ENCODE measurements at places on chromosomes 11 and 22.

- DNase-seq, result no peak
Measured at GRCh38 chr11:100316952-100317351, 370.1 kb upstream of the ARHGAP42 start.

DNA sequence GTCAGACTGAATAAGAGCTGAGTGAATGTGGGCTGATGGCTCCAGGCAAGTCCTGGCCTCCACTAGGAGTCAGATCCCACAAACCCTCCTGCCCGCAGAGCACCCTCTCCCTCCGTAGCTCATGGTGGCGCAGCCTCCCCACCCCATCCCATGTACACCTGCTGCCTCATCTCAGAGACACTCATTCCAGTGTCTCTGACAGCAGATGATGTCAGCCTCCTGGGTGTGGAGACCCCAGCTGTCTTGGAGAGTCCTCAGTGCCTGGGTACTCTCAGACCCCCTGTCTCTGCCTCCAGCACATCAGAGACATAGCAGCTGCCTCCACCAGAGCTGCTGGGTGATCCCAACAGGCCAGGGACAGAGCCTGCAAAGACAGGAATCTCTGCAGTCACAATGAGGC lies 9.5 kb downstream of the IGLL5 start:
- no peak for DNase-seq

- no peak for DNase-seq
Measured at GRCh38 chr22:49482811-49483210, 344.9 kb downstream of the BRD1 start.

- DNase-seq, result no peak
Measured at GRCh38 chr11:84339796-84340195, 1053.6 kb upstream of the CCDC90B start.

DNA sequence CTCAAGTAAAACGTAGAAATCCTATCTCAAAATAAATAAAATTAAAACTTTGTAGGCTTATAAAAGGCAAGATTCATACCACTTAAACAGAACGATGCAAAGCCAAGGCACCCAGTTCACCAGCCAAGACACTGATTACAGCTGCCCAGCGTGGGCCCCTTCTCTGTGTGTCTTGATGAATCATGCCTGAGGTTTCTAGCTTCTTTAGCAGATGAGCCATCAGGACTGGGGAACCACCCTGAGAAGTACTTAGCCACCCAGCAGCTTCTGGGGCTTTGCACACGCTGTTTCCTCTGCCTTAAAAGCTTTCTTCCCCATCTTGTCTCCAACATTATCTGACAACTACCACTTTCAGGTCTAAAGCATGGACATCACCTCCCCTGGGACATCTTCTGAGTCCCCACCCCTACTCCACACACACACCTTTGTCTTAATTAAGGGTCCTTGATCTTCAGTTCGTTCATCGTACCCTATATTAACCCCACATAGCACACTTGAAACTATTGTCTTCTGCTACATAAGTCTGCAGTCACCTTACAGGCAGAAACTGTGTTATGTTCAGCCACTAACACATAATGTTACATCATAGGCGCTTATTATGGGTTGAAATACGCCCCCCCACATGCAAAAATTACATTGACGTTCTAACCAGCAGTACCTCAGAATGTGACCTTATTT lies 8.7 kb upstream of the LAYN start:
- no peak for DNase-seq

GRCh38 chr22:19402642-19403191 lies 28.8 kb downstream of the HIRA start:
- no peak for DNase-seq

DNA sequence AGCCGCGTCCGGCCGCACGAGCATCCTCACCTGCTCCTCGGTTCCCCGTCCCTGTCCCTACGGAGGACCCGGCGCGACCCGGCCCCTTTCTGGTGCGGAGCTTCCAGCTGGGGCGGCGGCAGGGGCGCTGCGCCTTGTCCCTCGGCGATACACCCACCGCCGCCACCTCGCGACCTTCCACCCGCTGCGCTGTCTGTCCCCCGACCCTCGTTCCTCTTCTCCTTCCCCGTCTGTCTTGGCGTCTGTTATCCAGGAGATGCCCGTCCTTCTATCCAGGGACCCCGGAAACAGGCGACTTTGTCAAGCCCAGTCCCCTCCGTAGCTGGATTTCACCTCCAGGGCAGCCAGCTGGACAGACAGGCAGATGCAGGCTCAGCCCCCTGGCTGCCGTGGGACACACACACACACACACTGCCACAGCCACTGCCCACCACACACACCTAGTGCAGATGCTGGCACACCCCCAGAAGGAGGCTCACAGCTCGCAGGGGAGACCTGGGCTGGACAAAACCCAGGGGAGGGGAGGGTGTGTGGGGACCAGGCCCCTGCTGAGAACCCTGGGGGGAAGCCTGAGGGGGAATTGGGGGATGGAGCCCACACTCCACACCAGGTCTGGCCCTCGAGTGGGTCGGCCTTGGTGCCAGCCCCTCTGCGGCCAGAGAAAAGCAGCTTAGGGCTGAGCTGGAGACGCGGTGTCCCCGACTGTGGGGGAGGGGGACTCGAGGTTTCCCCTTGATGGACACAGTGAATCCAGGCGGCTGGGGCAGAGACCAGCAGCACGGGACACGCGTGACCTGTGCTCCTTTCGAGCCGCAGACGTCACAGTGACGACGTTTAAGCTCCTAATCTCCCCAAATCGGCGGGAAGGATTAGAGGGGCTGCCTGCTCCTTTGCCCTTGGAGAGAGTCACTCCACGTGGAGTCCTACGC lies 788 bp downstream of the DRD4 start:
- DNase-seq, result no peak

DNA sequence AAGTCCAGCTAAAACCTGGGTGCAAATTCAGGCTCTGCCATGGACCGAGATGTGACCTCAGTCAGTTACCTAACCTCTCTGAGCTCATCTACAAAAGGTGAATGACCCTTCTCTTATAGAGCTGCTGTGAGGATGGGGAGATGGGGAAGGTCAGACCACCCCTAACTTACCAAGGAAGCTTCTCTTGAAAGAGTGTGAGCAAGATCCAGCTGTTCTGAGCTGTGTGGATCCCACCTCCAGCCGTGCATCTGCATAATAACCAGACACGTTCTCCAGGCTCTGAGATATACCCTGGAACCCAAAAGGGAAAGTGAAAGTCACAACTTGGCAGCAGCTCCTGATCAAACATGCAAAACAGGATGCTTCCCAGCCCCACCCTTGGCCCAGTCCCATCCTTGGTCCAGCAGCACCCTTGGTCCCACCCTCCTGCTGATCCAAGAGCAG lies at the start of gene APOL3:
APOL3 (minus strand) TSS at position 257 of the 444 bp plus-strand sequence. CDS start 11,700 bp downstream, outside the sequence.
- DNase-seq, result peak; percentile 85

DNA sequence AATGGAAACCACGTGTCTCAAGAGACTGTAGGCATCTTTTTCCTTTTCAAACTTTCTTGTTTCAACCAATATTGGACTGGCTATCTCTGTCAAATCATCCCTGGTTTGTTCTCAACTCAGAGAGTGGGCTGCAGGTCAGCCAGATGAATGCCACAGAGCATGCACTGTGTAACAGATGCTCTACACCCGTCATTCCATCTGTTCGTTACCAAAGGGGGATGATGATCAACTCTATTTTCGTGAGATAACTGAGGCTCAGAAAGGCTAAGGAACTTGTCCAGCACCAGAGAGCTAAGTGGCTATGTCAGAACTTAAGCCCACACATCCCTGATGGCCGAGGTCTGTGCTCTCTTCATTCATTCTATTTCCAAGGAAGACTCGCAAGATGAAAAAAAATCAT lies 42.1 kb downstream of the SLC1A2 start:
- no peak for DNase-seq

DNA sequence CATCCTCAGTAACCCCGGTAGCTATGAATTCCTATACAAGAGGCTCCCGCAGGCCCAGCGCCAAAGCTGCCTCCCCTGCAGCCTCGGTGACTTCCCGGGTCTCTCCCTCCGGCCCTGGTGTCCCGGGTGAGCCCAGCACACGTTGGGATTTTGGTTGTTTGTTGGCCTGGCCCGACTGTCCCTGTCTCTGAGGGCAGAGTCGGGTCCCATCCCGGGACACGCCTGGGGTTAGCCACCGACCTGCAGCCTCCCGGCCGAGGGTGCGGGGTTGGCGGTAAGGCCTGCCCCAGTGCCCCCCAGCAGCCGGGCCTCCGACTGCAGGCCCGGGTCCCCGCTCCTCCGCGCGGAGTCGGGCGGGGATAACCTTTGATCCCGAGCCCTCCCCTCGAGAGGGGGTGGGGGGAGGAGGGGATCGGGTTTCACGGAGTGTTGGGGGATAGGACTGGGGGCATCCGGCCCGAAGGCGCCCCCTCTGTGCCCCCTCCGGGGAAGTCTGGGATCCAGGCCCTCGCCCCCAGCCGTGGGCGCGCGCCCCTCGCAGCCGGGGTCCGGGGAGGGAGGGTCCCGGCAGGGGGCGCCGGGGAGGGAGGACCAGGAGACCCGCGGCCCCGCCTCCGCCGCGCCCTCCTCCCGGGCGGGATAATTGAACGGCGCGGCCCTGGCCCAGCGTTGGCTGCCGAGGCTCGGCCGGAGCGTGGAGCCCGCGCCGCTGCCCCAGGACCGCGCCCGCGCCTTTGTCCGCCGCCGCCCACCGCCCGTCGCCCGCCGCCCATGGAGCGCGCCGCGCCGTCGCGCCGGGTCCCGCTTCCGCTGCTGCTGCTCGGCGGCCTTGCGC lies at the start of gene FBLN1:
FBLN1 (plus strand) TSS at position 669 of the 835 bp plus-strand sequence; CDS start at position 772, 103 bp downstream.
- no peak for DNase-seq

DNA sequence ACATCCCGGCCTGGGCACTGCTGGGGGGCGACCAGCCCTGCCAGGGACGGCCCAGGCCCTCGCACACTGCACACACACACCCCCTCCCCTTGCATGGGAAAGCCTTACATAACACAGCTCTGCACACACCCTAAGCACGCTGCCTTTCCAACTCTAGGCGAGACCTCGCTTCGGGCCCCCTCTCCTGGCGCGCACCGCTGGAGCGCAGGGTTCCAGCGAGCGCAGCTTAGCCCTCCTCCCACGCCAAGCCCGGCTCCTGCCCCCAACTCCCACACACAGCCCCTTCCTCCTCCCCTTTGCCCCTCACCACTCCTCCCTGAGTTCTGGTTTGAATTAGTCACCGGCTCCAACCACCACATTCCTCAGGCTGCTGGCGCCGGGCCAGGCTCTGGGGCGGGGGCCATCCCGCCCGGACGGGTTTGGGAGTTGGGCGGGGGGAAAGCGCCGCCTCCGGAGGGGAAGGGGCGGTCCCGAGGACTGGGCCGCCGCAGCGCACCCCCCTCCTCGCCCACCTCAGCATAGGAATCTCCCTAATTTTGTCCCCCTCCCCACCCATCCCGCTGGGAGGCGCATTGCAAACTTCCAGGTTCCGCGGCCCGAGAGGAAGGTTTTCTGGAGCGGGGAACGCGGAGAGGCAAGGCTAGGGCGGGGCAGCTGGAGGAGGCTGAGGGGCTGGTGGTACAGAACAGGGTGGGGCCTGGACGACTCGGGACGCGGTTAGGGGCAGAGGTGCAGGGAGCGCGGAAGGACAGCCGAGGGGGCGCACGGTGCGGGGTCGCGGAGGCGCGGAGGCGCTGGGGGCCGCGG lies 966 bp downstream of the AHNAK start:
- peak; percentile 70 for DNase-seq

GRCh38 chr11:122572592-122572991 lies 82.9 kb upstream of the UBASH3B start:
- DNase-seq, result no peak

DNA sequence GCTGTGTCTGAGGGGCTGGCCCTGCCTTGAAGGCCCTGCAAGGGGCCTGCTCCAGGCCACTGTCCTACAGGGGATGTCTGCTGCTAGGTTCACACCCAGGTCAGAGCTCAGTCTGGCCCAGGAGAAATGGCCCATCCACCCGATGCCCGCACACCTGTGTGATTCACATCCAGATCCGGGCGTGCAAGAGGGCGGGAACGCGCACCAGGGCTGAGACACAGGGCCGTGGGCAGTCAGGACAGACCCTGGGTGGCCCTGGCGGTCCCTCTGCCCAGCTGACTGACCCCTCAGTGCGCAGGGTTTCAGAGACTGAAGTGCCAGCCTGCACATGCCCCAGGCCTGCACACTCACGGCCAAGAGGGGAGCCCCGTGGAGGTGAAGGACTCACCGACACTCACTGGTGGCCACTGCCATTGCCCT lies 7.4 kb downstream of the TOLLIP start:
- DNase-seq, result no peak

- DNase-seq, result no peak
Measured at GRCh38 chr11:88377144-88377543, 39.6 kb upstream of the CTSC start.

GRCh38 chr11:34997952-34998528 lies 81.6 kb downstream of the PDHX start:
- no peak for DNase-seq
